ENCODE measurements at places on chromosomes 1 and 21.

GRCh38 chr1:215146240-215146975 is 63.9 kb downstream of the KCNK2 start:
- no peak for DNase-seq

GRCh38 chr1:16960560-16961296 is 19.7 kb downstream of the MFAP2 start:
- DNase-seq = peak; percentile 59

DNA sequence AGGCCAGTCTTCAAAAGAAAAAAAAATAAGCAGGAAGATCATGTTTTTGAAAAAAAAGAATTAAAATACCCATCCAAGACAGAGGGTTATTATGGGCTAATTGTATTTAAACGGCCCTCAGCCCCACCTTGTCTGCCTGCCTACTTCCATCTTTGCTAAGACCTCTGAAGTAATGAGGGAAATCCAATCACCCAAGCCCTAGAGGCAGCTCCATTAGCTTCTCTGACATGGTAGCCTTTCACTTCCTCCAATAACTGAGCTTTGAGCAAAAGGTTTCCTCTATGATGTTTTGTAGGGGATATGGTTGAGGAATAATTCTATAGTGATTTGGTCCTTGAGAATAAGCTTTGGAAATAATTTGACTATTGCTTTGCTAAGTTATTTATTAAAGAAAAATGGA is 178.2 kb upstream of the SGIP1 start:
- DNase-seq = no peak

DNA sequence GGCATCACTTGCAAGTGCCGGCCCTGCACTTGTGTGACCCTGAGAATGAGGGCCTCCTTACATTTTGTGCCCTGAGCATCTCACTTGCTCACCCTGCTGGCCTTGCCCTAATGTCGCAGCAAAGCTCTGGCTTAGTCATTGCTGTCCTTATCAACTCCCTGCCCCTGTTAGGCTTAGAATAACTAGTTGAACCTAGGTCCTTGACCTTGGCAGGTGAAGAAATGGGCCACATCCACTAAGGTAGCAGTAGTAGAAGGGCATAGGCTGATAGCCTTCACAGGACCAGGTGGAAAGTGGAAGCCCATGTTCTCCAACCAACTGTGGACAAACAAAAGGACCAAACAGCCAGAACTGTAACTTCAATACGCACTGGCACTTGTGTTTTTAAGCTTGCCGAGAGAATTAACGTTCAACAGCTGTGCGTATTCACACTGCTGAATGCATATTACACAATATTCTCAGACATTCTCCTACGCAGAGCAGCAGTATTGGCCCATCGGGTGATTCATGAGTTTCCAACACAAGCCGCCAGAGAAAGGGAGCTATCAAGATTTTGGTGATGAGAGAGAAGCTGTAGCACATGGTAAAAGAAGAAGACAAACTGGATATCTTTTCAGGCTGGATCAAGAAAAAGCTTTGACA is 27.7 kb upstream of the PTGFRN start:
- peak; percentile 39 for DNase-seq

GRCh38 chr1:58908561-58909560 is 125.0 kb upstream of the JUN start:
- DNase-seq = no peak

- DNase-seq = peak; percentile 13
Measured at GRCh38 chr1:153957744-153958110, 685 bp downstream of the CRTC2 start.

- no peak for DNase-seq
Measured at GRCh38 chr1:58058323-58058722, 488.2 kb downstream of the OMA1 start.

- no peak for DNase-seq
Measured at GRCh38 chr1:17979815-17980214, 127.8 kb upstream of the IGSF21 start.

DNA sequence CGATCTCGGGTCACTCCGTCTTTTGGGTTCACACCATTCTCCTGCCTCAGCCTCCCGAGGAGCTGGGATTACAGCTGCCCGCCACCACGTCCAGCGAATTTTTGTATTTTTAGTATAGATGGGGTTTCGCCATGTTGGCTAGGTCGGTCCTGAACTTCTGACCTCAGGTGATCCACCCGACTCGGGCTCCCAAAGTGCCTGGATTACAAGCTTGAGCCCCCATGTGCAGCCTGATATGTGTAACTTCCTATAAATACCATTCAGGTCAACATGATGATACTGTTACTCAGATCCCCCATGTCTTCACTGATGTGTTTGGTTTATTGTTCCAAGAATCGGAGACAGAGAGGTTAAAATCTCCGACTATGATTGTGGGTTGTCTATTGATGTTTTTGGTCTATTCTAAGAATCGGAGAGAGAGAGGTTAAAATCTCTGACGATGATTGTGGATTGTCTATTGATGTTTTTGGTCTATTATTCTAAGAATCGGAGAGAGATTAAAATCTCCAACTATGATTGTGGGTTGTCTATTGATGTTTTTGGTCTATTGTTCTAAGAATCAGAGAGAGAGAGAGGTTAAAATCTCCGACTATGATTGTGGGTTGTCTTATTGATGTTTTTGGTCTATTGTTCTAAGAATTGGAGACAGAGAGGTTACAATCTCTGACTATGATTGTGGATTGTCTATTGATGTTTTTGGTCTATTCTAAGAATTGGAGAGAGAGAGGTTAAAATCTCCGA is 17.0 kb downstream of the C1orf159 start:
- DNase-seq = no peak

GRCh38 chr1:184322253-184322652 is 64.6 kb upstream of the C1orf21 start:
- DNase-seq = no peak

GRCh38 chr1:227766653-227767277 is 31.5 kb downstream of the SNAP47 start:
- no peak for DNase-seq

DNA sequence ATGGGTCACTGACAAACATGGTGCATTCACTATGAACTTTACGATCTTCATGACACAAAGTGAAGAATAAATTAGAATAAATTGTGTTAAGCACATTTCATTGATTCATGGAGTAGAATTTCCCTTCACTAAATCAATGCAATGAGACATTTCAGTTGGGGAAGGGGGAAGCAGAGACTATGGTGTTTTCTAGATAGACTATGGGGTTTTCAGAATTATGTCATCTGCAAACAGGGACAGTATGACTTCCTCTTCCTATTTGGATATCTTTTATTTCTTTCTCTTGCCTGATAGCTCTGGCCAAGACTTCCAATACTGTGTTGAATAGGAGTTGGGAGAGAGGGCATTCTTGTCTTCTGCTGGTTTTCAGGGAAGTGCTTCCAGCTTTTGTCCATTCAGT is 80.0 kb upstream of the C1orf105 start:
- DNase-seq = no peak

DNA sequence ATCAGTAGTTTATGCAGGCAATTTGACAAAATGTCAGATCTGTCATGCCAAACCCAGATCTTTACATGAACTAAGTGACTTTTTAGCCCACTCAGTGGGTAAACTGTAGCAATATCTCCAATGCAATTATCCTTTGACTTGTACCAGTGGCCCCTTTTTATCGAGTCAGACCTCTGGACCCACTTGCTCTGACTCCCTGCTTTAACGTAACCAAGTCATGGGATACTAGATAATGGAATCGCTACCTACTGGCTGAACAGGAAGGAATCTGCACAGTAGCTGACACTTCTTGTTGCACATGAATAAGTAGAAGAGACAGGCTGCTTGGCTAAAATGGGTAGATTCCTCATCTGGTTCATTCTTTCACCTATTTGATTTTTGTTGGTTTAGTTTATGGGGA is 128.4 kb upstream of the LYPLAL1 start:
- DNase-seq = no peak

- DNase-seq = peak; percentile 32
Measured at GRCh38 chr1:153465811-153466636, 5.6 kb upstream of the S100A7 start.

DNA sequence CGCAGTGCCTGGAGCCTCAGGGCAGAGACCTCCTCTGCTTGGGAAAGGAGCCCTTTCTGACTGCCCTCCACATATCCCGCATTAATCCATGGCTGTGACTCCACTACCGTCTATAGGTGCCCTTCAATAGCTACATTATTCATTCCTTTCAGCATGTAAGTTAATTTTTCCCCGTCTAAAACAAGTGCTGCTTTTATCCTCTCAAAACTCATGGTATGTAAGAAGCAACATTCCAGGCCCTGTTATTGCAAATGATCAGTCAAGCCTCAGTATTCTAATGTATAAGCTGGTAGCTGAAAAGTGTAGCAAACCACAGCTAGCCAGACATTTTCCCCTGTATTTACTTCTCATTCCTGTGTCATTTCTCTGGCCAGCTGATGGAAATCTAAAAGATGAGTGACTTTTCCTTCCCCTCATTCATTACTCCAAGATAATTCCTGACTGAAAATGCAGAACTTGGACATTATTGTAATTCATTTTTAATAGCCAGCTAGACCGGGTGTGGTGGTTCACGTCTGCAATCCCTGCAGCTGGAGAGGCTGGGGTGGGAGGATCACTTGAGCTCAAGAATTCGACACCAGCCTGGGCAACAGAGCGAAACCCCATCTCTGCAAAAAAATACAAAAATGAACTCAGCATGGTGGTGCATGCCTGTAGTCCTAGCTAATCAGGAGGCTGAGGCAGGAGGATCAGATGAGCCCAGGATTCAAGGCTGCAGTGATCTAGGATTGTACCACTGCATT is 88.5 kb upstream of the SOD1 start:
- no peak for DNase-seq

- no peak for DNase-seq
Measured at GRCh38 chr1:195866781-195867222, 741.4 kb downstream of the KCNT2 start.

DNA sequence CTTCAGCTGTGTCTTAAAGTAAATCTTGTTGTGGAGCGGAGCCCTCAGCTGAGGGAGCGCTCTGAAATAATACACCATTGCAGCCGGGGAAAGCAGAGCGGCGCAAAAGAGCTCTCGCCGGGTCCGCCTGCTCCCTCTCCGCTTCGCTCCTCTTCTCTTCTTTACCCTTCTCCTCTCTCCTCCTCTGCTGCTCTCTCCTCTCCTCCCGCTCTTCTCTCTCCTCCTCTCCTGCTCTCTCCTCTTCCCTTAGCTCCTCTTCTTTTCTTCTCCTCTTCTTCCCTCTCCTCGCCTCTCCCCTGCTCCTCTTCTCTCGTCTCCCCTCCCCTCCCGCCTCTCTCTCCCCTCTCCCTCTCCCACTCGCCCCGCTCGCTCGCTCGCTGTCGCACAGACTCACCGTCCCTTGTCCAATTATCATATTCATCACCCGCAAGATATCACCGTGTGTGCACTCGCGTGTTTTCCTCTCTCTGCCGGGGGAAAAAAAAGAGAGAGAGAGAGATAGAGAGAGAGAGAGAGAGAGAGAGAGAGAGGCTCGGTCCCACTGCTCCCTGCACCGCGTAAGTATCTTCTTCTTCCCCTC is at the start of gene PROX1:
PROX1 (plus strand) TSS at position 47 of the 580 bp plus-strand sequence. CDS start 8,563 bp downstream, outside the sequence.
- DNase-seq = no peak

DNA sequence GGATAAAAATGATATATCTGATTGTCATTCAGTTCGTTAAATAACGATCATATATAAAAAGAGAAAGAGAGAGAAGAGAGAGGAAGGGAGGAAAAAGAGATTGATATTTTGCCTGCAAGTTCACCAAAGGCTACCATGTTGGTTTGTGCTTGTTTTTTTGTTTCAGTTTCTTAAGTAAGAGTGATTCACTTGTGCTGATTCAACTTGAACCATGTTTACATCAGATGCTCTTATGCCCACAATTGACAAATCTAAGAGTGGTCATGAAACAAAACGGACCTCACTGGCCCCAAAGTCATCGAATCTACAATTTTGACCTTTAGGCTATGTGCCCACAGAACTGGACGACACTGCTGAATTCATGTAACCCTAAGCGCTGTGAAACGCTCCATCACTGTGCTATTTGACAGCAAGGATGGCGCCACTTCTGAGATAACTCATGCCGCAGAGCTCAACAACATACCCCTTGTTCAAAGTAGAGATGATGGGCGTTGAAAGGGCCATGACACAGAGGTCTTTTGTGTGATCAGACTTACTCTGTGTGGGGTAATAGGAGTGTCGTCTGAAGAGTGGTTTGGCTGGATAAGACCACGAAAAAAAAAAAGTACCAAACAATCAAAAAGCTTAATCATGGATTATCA is 481.4 kb downstream of the SETD4 start:
- peak; percentile 5 for DNase-seq

- DNase-seq = no peak
Measured at GRCh38 chr1:158212320-158212719, 31.6 kb downstream of the CD1D start.

- DNase-seq = no peak
Measured at GRCh38 chr1:193726722-193727121, 540.3 kb upstream of the B3GALT2 start.

- no peak for DNase-seq
Measured at GRCh38 chr1:47578721-47579419, 141.0 kb downstream of the FOXD2 start.

DNA sequence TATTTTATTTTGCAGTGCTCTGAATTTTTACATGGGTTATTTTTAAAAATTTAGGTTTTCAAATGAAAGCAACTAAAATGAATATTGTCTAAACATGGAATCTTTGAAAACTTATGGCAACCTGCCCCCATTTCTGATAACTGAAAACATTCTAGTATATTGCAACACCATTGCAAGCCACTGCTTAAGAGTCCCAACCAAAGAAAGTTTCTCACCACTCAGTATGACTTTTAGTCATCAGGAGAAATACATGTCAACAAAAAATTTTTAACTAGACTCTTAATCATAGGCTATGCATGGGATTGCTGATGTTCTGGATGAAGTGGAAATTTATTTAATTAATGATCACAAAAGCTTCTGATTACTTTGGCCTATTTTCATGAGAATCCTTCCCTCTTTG is 112.1 kb downstream of the TNFSF18 start:
- DNase-seq = no peak

GRCh38 chr1:23343221-23344110 is 618 bp downstream of the HNRNPR start:
- DNase-seq = peak; percentile 28

- DNase-seq = no peak
Measured at GRCh38 chr1:52919051-52919722, 2.4 kb downstream of the ECHDC2 start.

- DNase-seq = no peak
Measured at GRCh38 chr1:24981631-24982005, 51.5 kb upstream of the RUNX3 start.

GRCh38 chr1:118247593-118247992 is 62.6 kb upstream of the SPAG17 start:
- no peak for DNase-seq

DNA sequence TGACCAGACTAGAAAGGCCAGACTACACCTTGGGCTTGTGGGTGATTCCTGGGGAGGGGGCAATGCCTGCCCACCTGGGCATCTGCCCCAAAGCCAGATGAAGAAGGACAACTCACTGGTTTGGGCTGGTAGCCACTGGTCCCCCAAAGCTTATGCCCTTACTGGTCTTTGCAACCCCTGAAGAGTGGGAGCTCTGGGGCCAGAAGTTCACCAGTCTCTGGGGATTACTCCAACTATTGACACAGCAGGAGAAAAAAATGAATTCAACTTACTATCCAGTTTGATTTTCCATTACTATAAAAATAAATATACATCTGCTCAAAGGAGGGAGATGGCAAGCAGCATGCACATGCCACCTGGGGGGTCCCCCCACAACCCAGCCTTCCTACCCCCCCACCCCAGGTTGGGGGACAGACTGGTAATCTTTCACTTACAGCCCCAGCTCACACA is 2.6 kb downstream of the AHDC1 start:
- DNase-seq = no peak
